ENCODE measurements at places on chromosomes 1 and 21. TPM values are rescaled to one million over a fixed set of nuclear protein-coding genes. Genes with fewer than 3 reads are reported as not detected.

The SERPINC1 gene
- 0.30 TPM for total RNA-seq

The PGLYRP3 gene
- not detected for total RNA-seq

The ST7L gene
- total RNA-seq, result 18.6 TPM

The SLC6A17 gene
- total RNA-seq, result 0.31 TPM

The KRTAP13-2 gene
- not detected for total RNA-seq

DNA sequence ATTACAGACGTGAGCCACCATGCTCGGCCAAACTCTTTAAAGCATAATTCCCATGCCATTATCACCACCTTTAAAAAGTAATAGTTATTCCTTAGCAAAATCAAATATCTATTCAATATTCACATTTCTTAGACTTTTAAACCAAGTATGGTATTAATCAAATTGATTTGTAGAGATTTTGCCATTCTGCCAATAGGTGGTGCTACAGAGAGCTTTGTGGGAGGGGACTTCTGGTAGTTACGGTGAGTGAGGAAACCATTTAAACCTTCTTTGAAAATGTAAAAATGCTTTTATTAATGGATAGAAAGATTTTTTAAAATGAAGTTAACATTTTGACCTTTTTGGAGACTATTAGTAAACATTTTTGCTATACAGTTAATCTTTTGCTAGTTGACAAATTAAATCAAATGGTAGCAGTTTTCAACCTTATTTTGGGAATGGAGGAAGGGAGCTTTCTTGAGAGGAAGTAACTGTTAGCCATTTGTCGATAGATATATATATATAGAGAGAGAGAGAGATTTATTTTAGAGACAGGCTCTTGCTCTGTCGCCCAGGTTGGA, 19.3 kb downstream of the IARS2 start:
- peak; percentile 40 for DNase-seq

DNA sequence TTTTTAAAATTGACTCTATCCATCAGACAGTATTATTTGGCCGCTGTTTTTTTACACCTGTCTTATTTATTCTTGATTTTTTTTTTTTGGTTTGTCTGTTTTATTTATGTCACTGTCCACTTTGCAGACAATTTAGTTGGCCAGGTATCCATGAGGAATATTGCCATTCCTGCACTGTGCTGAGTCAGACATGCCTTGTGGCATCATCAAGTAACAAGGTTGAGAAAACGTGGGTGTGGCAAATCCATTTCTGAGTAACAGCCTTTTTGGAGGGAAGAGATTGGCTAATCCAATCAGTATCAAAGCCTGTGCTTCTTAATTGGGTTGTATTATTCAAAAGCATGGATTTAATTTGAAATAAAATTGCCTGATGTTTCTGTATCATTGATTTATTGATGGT, 463.1 kb downstream of the USP25 start:
- DNase-seq, result no peak

DNA sequence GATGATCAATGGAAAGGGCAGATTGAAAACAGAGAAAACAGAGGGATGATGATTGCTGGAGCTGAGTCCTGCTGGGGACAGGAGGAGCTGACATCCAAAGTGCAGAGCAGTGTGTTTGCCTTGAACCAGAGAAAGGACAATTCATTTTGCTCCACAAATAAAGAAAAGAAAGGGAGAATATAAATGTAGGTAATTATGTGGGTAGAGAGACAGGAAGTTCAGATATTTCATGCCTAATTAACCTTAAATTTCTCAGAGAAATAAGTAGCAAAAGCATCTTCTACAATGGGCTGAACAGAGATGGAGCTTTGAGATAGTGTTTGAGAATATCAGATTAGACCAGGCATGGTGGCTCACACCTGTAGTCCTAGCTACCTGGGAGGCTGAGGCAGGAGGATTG, 93.2 kb downstream of the TNFSF18 start:
- DNase-seq, result no peak

DNA sequence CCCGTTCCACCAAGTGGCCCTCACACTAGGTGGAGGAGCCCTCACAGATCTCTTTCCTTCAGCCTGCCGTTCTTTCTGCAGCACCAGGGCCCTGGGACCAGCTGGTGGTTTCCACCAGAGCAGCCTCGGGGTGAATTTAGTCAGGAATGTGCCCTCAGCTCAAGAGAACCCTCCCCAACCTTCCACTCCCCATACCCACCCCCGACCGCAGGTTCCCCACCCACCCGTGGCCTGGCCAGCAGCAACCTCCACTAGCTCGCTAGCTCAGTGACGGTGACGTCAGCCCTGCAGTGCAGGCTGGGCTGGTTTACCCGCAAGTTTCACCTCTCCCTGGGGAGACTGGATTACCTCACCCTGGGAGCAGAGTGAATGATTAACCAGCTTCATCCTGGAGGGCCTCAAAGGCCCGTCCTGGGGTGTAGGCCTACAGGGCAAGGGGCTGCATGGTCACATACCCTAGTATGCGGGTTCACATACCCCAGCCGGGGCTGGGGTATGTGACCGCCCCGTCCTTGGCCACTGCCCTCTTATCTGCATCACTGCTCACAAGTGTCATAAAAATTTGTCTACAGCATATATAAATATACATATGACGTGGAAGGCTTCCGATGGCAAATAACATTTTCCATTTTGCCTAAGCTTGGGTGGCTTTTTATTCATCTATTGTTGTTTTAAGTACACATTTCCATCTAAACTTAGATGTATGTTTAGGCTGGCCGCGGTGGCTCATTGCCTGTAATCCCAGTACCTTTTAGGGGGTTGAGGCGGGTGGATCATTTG, 24.5 kb downstream of the ELF3 start:
- no peak for DNase-seq

- DNase-seq, result peak; percentile 56
These were observed 646 bp downstream of the IER5 start for GRCh38 chr1:181089017-181089675.

- no peak for DNase-seq
These were observed 96.6 kb upstream of the TNR start for GRCh38 chr1:175839779-175840669.

- no peak for DNase-seq
These were observed 127.9 kb upstream of the DUSP10 start for GRCh38 chr1:221869779-221870178.

GRCh38 chr21:14452727-14453241, 69.8 kb upstream of the HSPA13 start:
- no peak for DNase-seq

DNA sequence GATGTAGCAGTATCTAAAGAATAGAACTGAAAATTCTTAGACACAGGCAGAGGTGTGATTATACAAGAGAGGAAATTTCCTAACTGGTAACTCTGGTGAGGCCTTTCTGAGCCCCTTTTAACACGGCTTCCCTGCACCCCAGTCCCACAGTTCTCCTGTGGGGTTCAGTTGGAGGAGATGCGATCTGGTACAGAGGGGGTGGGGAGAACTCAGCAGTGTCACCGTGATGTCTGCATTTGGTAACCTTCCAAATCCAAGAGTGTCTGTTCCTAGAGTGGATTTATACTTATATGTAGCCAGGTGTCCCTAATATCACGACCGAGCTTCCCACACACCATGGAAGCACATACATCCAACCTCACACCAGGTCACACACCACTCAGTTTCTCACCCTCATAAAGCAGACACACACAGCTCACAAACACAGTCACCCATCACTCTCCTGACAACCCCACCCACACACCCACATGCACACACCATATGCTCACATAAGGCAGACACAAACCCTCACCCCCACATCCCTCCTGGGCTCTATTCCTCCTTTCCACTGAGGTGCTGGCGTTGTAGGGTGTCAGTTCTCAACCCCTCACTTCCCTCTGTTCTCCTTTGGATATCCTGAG, 48.5 kb downstream of the RHBG start:
- no peak for DNase-seq
